Stimulated activated CD8-positive, alpha-beta memory T cell treated with anti-CD3 and anti-CD28 coated beads, Interleukin-15, amount 100 ng/mL, for 1 hour (primary cell): ENCODE measurements at places on chromosomes 5 and 9.

GRCh38 chr9:85744480-85744879, 2.7 kb upstream of the AGTPBP1 start:
- no peak for DNase-seq

DNA sequence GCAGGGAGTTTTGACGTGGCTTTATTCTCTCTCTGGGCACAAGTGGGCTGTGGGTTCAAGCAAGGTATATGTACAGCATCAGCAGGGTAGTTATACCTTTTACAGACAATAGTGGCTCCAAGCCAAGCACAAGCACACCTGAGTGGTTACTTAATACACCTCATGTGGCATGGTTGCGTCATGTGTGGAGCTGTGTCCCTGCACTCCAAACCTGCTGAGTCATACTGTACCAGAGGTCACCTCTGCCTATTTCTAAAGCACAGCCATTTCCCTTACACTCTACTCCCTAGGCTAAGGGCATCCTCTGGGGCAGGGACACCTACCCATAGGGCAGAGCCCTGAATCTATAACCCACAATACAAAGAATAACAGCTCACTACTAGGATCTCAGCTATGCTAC, 147.3 kb downstream of the OSTF1 start:
- no peak for DNase-seq

GRCh38 chr5:112216140-112216539, 202.9 kb downstream of the EPB41L4A start:
- no peak for DNase-seq

DNA sequence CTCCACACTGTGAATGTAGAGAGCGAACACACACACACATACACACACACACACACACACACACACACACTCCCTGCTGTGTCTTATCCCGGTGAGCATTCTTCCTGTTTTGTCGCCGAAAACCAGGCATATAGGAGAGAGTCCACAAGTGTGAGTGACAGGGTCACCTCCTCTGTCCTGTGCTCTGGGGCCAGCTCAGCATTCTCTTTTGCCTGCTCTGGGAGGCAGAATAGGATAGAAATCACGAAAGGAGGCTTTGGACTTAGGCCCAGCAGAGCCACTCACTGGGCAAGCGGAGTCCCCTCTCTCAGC, 3.0 kb downstream of the LAMC3 start:
- no peak for DNase-seq

- no peak for DNase-seq
Observed at GRCh38 chr9:134210511-134210907, 46.1 kb upstream of the RNU6ATAC start.

GRCh38 chr9:82939451-82939850, 123.5 kb downstream of the RASEF start:
- no peak for DNase-seq

- DNase-seq, result no peak
Observed at GRCh38 chr9:134066913-134067851, 644 bp downstream of the BRD3 start.

GRCh38 chr9:131899296-131900228, 159.7 kb upstream of the RAPGEF1 start:
- DNase-seq, result no peak

DNA sequence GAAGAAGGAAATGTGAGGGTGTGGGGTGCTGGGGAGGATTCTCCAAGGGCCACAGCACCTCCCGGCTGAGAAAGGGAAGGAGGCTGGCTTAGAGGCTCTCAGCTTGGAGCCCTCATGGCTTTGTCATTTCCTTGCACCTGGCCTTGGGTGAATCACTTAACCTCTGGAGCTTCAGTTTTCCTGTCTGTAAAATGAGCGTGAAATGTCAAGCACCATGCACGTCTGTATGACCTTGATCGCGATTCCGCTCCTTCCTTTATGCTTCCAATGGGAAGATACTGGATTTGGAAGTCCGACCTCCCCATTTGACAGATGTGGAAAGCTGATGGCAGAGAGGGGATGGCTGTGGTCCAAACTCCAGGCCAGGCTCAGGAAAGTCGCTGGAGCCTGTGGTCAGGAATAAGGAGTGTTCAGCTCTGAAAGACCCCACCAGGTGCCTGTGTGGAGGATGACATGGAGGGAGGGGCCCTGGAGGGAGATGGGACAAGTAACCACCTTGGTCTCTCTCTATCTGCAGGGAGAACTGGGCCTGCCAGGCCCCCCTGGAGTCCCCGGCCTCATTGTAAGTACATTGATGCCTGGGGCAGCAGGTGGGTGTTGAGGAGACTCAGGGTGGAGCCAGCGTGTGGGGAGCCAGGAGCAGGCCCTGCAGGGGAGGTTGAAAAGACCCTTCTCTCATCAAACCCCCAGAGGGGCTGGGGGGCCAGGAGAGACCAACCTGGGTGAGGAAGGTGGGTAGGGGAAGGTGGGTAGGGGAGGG, 66.5 kb downstream of the COL27A1 start:
- DNase-seq, result no peak

DNA sequence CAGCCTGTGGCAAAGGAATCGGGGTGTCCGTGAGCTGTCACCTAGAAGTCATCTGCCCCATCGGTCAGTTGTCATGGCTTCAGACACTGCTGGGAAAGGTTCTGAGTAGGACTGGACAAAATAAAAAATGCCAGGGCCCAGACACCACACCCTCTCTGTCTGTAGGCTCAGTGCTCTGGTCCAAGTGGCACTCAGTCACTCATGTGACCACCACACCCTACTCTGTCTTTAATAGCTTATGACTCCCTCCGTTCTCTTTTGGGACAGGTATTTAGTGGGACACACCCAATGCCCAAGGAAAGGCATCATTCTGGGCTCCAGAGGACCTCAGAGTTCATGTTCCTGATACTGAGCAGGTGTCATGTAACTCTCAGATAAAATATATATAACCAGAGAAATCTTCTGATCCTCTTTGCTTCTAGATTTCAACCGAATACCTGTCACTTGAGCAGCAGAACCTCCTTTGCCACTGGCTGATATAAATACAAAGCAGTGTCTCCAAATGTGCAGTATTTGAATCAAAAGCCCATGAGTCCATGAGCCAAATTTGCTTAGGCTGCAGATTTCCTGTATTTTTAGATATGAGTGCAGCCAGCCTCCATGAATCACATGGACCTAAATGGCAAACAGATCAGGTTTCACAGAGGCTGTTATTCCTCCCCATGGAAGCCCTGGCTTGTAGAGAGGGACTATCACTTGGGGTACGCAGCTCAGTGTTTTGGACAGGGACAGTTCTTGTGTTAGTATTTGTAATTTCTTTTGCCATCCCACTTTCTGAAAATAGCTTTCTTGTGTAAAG, 272.0 kb downstream of the ARHGAP26 start:
- DNase-seq, result no peak

GRCh38 chr5:136905571-136905970, 540.2 kb upstream of the TRPC7 start:
- no peak for DNase-seq

GRCh38 chr5:112004867-112005622, 248.1 kb upstream of the NREP start:
- DNase-seq, result no peak

GRCh38 chr9:136103651-136104487, 8.8 kb upstream of the NACC2 start:
- no peak for DNase-seq

DNA sequence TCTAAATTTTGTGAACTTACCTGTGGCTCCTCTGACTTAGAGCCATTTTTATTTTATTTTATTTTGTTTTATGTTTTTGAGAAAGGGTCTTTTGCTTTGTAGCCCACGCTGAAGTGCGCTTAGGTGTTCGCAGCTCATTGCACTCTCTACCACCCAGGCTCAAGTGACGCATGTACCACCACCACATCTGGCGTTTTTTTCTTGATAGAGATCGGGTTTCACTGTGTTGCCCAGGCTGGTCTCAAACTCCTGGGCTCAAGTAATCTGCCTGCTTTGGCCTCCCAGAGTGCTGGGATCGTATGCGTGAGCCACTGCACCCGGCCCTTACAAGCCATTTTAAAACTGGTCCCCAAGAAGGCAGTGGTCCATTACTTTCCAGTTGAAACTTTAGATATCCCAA, 18.5 kb downstream of the MATR3 start:
- DNase-seq, result no peak

DNA sequence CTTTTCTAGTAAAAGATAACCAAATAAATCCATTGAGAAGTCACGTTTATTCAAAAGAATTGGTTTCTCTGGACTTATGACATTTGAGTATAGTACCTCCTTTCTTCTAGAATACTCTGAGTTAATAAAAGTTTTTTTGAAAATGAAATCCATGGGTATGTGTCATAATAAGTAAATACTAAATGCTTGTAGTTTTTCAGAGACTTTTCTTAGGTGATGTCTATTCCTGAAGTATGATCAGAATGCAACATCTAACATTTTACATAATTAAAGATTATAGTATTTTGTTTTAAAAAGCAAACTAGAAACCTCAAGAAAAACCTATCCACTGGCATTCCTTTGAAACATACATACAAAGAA, 63.2 kb downstream of the NFIB start:
- DNase-seq, result no peak

DNA sequence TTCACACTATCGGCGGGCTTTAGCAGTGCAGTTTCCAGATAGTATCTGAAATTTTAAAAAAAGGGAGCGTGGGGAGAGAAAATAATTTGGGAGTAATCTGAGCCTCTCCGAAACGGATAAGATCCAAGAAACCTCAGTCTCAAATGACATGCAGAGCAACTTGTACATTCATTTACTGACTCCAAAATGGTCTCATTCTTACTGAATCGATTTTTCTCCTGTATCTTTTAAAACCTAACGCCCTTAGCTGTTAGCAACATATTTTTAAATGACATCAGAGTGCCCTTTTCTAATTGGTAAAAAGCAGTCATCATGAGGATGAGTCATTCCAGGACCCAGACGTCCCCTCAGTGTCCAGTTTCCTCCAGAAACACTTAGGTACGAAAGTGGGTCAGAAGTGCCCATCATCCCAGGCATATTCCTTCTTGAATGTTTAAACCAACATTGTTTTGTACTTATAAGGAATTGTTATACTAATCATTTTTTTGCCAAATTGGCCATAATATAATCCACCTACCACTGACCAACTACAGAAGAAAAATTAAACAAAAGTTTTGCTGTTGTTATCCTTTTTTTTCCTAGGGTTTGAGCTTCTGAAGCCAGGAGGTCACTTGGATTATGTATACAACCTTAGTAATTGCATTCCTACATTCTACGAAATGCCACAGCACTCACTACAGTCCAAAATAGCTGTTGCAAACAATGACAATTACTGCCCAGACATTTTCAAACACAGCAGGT, 354.4 kb downstream of the ADAMTS6 start:
- DNase-seq, result no peak

DNA sequence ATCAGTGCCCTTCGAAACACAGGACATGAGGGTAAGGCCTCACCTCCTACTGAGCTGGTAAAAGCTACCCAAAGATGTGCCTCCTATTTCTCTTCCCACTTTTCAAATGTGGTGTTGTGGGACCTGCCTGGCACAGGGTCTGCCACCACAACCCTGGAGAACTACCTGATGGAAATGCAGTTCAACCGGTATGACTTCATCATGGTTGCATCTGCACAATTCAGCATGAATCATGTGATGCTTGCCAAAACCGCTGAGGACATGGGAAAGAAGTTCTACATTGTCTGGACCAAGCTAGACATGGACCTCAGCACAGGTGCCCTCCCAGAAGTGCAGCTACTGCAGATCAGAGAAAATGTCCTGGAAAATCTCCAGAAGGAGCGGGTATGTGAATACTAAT, 1.9 kb downstream of the IRGM start:
- no peak for DNase-seq

DNA sequence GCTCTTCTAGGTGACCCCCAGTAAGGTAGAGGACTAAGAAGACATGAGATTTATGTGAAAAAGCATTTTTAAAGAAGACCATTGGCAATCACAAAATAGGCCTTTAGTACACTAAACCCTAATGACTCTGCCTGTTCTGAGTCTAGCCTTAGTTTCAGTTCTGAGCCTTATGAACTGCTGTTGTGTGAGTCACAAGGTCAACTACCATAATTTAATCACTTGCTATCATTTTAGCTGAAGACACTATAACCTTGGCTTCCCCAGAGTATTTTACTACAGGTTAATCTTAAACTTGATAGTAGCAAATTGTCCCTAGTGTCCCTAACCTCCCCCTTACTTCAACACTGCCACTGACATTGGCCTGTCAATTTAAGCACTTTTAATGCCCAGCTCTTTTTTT, 34.4 kb downstream of the APC start:
- no peak for DNase-seq

DNA sequence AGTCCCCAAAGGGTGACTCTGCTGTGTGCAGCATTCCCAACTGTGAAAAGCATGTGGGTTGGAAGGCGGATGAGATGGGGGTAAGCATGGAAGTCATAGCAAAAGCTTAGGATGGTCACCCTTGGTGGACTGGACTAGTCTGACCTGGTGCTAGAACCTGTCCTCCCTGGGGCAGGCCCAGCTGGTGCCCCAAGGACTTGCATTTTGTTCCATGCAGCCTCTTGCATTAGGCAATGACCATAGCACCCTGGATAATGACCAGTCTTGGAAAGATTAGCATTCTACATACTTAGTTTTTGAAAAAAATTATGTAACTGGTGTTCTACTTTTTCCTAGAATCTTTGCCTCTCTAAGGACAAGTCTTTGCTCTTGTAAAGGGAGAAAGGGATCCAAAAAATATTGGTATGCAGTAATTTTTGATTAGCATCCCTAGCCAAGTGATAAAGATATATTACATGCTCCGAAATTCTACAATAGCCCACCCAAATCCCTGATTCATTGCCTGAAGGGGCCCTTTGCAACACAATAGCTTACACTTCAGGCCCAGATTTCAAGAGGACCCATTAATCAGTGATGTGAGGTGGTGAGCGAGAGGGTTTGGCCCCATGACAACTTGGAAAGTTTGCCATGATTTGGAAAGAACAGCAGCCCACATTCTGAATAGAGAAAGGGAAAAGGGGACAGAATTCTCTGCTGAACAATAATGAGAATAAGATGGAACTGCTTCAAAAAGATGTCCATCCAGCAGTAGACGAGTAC, 93.3 kb upstream of the CD180 start:
- DNase-seq, result no peak

DNA sequence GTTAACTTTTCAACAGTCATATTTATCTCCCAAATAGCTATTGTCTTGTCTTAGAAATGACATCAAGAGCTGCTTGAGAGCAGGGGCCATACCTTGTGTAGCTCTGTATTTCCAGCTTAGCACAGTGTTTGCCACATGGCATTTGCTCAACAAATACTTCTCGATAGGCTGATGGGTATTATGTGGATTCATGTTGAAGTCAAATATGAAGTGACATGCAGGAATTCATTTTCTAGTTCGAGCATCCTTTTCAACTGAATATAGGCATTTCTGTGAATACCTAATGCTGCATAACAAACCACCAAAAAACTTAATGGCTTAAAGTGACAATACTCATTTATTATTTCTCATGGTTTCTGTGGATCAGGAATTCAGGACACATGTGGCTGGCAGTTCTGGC, 125.6 kb downstream of the TLE1 start:
- no peak for DNase-seq
